Motor neuron (in vitro differentiated cells): ENCODE measurements at places on chromosomes 6 and 20.

- no peak for ATAC-seq
These were observed 10.9 kb upstream of the NCOA3 start for GRCh38 chr20:47490795-47491194.

DNA sequence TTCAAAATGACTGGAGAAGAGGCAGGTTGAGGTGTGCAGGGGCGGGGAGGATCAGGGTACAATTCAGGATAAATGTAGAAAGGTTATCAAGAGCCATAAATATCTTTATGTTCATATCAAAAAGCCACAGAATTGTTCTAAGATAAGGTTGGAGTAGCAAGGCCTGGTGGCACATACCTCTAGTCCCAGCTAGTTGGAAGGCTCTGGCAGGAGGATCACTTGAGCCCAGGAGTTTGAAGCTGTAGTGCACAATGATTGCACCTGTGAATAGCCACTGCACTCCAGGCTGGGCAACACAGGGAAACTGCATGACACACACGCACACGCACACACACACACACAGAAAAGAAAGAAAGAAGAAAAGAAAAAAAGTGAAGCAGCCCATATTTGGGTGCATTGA is 194.8 kb downstream of the GRIK2 start:
- no peak for ATAC-seq

GRCh38 chr6:116158641-116159040 is 32.7 kb upstream of the COL10A1 start:
- no peak for ATAC-seq

DNA sequence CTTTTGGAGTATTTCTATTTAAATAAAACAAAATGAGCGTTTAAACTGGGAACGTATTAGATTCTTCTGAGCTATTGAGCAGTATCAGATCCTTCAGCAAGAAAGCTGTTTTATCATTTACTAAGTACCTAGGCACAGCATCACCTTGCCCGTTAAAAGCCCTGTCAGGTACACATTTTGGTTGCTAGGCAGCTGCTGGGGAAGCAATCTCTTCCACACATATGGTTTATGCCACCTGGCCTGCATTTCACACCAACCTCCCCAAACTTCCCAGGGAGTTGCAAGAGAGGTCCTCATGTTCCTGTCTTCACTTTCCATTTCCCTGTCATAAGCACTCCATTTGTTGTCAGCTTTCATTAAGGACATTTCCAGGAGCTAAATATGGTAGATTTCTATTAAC is 400.1 kb downstream of the PLCB1 start:
- no peak for ATAC-seq

DNA sequence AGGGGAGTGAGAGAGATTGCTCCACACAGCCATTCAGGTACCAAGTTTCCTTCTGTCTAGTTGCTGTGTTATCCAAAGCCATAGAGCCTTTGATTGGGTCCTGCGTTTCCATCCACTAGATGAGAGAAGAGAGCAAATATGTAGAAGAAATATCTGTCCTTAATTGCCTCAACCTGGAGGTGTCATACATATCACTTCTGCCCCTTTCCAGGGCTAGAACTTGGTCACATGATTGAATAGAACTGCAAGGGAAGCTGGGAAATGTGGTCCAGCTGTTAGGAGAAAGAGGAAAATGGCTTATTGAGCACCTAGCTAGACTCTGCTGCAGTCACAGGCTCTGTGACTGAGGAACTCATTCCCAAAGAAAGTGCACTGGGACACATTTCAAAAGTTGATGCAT is 115.6 kb upstream of the JAG1 start:
- ATAC-seq, result no peak

GRCh38 chr20:60541991-60542390 is 583.8 kb downstream of the CDH26 start:
- ATAC-seq, result no peak

GRCh38 chr6:101351173-101351572 is 42.3 kb upstream of the GRIK2 start:
- no peak for ATAC-seq

DNA sequence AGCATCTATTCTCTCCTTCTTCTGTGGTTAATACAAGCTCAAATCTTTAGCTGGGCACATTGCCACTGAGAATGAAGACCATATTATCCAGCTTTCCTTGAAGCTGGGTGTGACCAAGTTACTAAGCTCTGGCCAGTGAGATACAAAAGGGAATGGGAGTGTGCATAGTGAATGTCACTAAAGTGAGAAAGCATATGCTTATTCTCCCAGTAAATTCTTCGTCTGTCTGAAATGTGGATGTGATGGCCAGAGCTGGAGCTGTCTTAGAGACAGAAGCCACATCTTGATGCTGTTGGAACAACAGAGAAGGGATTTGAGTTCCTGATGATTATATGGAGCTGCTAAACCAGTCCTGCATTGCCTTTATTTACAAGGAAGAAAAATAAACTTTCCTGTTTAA is 60.1 kb downstream of the SESN1 start:
- ATAC-seq, result peak; percentile 55

GRCh38 chr20:58432186-58432954 is 43.3 kb downstream of the VAPB start:
- no peak for ATAC-seq

GRCh38 chr20:10411673-10412072 is 22.3 kb downstream of the MKKS start:
- no peak for ATAC-seq

DNA sequence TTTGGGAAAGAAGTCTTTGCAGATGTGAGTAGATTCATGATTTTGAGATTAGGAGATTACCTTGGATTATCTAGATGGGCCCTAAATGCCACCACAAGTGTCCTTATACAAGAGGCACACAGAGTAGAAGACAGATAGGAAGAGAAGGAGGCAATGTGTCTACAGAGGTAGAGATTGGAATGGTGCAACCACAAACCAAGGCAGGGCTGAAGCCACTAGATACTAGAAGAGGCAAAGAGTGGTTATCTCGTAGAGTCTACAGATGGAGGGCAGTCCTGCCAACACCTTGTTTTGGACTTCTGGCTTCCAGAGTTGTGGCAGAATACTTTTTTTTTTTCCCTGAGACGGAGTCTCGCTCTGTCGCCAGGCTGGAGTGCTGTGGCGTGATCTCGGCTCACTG is 138.3 kb upstream of the AKIRIN2 start:
- ATAC-seq, result no peak

DNA sequence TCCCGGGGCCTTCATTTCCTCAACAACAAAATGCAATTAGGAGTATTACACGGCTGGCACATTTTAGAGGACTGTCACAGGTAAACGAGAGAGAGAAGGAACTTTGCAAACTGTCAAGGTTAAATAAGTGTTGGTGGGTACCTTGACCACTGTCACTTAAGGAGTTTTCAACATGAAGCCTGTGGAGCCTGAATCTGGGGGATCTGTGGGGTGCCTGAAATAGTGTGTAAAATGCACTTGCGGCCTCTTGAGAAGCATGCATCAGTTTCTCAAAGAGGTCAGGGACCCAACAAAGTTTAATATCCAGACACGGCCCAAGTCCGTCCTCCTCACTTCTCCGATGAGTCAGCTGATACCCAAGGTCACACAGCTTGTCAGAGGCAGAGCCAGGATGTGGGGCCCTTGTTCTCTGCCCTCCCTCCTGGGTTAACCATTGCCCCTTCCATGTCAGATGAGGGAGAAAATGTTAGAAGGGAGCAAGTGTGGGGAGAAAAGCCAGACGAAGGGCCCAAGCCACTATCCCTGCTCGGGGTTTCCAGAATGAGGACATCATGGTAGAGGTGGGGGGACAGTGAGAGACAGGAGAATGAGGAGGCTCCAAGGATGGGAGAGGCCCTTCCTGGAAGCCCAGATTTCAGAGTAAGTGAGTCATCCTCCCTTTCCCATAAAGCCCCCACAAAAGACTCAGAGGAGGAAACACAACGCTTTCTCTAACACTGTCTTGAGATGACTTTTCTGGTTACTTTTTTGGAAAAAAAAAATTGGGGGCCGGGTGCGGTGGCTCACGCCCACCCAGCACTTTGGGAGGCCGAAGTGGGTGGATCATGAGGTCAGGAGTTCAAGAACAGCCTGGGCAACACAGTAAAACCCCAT is 42.2 kb downstream of the C6orf132 start:
- no peak for ATAC-seq

- ATAC-seq, result peak; percentile 84
These were observed at the start of gene APCDD1L for GRCh38 chr20:58515233-58516212. TSS of gene APCDD1L (minus strand) at chr20:58515399. CDS start at chr20:58514707, 692 bp downstream.

- ATAC-seq, result no peak
These were observed 450.9 kb downstream of the GJA1 start for GRCh38 chr6:121886223-121886830.

GRCh38 chr6:170370416-170370815 is 63.9 kb downstream of the FAM120B start:
- no peak for ATAC-seq

- ATAC-seq, result no peak
These were observed 12.1 kb downstream of the SLC22A1 start for GRCh38 chr6:160133441-160134336.
